ENCODE measurements at places on chromosomes 2 and 18. TPM values are rescaled to one million over a fixed set of nuclear protein-coding genes. Genes with fewer than 3 reads are reported as not detected.

HOXD10 gene
- not detected for total RNA-seq

FAM117B gene
- 44.6 TPM for total RNA-seq

DYNAP gene
- total RNA-seq: not detected

CDH7 gene
- total RNA-seq: 2.3 TPM

DOK6 gene
- 91.4 TPM for total RNA-seq

NPHP1 gene
- total RNA-seq: 4.4 TPM

LGALSL gene
- 53.7 TPM for total RNA-seq

VAMP5 gene
- total RNA-seq: 3.6 TPM

TDRD15 gene
- total RNA-seq: 3.0 TPM

AGAP1 gene
- 27.5 TPM for total RNA-seq

DNA sequence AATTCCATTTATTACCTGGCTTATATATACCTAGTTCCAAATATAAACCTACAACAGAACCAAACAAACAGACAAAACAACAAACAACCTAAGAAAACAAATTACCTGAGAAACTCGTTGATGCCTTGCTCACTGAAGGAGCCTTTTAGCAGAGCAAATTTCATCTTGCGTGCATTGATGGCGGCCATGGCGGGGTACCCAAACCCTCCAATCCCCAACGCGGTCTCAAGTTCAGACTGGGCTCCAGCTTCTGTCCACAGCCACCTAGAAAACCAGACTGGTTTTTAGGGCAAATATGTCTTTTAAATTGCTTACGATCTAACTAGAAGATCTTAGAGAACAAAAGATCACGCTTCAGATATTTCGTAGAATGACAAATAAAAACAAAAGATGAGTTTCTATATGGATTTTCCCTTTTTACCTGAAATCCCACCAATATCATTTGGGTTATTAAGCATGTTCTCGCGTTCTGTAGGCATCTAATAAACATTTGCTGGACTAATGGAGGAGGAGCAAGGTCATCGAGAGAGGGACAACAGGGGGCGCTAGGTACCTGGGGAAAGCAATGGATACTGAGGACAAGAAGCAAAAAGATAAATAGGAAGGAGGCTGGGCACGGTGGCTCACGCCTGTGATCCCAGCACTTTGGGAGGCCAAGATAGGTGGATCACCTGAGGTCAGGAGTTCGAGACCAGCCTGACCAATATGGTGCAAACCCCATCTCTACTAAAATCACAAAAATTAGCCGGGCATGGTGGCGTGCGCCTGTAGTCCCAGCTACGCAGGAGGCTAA, 25.2 kb downstream of the PDIA6 start:
- DNase-seq: no peak

GRCh38 chr18:65411061-65411460, 339.8 kb upstream of the CDH7 start:
- no peak for DNase-seq

GRCh38 chr2:240131296-240131695, 4.8 kb downstream of the COPS9 start:
- DNase-seq: no peak

- no peak for DNase-seq
Observed at GRCh38 chr18:46315161-46315560, 211.0 kb downstream of the HAUS1 start.

DNA sequence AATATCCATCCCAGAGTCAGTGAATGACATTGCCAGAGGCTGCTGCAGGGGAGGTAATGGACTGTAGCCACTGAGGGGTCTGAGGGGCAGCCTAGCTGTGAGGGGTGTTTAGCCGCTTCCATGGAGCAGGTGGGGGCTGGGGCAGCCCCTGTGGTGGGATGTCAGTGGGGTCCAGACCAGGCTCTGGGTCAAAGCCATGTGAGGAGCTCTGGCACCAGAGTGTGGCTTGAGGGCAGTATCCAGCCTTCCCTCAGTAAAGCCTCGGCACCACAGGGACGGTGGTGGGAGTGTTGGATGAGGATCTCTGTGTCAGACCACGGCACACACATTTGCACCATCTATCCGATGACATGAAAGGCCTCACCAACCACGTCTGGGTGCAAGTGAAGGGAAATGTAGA, 85.0 kb downstream of the INHBB start:
- no peak for DNase-seq

GRCh38 chr2:219111375-219112061, 49.1 kb downstream of the NHEJ1 start:
- DNase-seq: no peak

GRCh38 chr2:69765096-69765380, 23.1 kb downstream of the ANXA4 start:
- DNase-seq: no peak

GRCh38 chr2:42984081-42984480, 191.7 kb upstream of the HAAO start:
- no peak for DNase-seq

GRCh38 chr18:74040008-74040407, 107.6 kb downstream of the FBXO15 start:
- no peak for DNase-seq

DNA sequence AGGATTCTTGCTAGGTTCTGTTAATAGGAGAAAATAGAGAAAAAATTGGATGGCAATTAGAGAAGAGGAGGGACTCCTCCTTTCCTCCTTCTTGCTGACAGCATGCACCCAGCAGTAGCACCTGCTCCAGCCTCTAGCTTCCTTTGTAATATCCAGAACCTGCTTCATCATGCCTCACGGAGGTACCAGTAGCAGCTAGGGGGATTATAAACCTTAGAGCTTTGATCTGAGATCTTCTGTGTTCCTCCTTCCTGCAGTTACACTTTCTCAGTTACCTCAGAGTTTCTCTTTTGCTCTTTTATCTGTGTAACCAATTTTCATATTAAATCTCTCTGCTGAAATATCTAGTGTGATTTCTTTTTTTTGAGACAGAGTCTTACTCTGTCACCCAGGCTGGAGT, 16.6 kb downstream of the DPP4 start:
- DNase-seq: no peak

DNA sequence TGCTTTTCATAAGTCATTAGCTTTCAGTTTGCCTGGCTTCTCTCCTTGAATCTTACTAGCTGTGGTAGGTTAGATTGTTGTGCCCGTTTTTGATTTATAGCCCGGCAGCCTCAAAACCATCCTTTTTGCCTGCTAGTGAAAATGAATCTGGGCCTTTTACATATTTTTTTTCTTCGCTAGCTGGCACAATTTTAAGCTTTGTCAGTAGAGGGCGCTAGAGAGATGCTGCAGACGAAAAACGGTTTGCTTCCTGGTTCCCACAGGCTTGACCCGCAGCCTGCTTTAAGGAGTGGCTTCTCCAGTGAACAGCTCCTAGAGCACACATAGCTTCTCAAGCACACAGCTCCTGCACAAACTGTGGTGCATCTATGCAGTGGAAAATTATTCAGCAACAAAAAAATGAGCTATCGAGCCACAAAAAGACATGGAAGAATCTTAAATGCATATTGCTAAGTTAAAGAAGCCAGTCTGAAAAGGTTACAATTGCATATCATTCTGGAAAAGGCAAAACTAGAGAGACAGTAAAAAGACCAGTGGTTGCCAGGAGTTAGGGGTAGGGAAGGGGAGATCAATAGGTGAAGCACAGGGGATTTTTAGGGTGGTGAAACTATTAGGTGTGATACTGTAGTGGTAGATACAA, 47.9 kb downstream of the E2F6 start:
- no peak for DNase-seq

DNA sequence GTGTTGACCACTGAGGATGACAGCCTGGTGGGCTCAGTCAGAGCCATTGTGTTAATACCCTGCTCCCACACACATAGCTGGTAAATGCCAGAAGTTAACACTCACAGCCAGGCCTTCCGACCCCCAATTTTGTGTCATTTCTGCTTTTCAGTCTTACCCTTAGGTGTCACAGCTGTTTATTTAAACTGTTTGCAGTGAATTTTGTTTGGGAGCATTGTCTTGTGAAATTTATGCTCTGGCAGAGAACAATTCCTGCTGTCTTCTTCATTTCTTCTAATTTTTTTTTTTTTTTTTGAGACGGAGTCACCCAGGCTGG, 8.2 kb downstream of the LPIN1 start:
- no peak for DNase-seq

DNA sequence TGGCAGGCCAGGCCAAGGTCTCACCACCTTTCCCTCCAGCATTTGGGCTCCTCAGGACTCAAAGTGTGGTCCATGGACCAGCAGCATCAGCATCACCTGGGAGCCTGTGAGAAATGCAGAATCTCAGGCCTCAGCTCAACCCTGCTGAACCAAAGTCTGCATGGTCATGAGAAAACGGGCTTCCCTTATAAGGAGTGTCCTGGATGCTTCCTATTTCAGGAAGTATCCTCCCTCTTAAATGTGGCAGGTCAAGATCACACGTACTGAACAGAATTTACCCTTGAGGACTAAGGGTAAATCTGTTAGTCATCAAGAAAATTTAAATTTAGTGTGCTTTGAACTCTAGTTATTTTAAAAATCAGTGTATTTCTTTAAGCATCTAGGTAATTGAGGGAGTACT, 11.8 kb downstream of the CD8A start:
- DNase-seq: no peak

DNA sequence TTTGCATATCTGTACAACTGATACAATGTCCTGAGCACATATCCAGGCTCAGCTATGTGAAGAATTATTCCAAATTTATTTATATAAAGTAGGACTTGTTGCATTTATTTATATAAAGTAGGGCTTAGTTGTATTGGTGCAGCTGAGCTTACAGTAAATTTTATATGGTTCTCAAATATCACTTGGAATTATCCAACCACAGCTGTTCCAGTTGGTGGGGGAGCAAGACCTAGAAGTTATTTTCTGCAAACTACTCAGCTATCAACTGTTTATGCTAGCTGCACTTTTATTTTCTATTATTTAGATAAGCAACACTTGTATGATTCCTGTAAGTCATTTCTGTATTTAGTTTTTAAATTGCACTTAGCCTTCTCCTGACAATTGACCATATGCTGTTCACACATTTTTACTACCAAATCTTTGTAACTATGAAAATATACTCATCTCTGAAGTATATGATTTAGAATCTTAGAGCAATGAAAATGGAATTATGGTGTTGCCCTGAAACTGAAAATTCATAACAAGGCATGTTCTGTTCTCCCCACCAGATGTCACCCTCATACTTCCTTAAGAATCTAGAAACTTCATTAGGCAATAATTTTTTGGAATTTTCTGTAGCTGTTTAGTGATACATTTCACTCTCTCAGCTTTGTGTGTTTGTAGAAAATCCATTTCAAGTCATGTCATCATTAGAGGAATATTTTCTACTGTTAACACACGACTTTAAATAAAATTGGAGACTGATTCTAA, 157.0 kb upstream of the CBLN2 start:
- DNase-seq: no peak

GRCh38 chr2:43885132-43885632, 46.4 kb downstream of the ABCG8 start:
- DNase-seq: no peak

GRCh38 chr2:210687786-210688470, 131.5 kb downstream of the CPS1 start:
- no peak for DNase-seq

DNA sequence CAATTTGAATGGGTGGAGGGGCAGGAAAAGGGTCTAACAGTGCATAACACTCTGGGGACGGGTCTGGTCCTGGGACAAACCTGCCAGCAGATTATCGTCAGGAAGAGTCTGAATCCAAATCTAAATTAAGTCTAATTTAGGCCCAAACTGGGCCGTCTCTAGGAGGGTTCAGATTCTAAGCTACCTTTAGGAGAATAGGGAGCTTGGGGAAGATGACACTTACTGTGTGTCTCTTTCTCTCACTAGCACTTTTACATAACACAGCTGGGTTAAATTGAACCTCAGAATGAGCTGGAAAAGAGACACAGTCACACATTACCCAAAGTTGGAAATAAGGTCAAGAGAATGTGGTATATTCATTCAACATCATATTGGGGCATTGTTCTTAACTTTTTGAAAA, 228.8 kb downstream of the KCNH7 start:
- DNase-seq: no peak

- DNase-seq: no peak
Observed at GRCh38 chr18:49178736-49179135, 228.0 kb upstream of the SMAD7 start.

DNA sequence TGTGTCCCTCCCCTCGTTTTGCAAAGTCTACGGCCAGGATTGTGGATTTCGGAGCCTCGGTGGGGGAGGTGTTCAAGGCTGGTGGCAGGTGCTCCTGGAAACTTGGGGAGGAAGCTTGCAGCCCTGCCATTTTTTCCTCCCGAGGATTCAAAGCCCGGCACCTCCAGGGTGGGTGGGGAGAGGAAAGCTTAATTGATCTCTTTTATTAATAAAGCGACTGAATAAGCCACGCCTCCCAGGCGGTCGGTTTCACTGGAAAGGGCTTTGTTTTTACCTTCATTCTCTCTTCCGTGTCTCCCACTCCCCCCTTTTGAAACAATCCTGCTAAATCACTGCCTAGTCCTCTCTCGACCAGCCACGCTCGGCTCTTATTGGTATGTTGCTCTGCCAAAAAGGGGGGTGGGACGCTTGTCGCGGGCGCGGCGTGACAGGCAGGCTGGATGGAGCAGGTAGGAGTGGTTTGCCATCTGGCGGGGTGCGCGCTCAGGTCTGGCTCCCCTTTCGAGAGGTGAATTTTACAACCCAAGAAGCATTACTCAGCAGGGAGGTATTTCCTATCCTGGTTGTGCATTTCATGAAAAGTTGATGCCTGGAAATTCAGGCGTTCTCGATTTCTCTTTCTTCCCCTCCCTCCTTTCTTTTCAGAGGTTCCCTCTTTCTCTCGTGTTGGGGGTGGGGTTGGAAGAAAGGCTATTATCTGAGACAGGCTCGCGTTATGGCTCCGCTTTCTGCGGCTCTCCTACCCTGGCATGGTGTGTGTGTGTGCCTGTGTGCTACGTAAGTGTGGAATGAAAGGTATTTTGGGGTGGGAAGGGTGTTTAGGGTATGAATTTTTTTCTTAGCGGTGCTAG, 1.4 kb downstream of the NEDD4L start:
- DNase-seq: no peak

DNA sequence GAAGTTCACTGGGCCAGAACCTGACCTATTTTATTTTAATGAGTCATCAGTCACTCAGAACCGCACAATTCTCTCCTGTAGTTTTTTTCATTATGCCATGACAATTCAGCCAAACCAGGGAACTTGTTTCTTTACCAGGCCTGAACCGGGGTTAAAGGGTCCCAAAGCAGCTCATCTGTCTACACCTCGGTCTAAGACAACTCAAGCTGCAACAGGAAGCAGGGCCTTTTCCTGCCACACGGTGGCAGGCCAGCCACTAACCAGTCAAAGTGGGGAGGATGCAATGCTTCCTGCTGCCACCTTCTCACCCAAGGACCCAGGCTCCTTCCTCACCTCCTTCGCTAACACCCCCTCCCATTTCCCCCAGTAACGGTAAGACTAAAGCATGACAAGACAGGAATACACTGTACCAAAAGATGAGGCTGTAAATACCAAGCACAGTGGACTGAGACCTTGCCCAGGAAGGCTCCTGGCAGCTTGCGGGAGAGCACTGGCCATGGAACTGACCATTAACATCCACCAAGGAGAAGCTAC, 56.7 kb upstream of the ACKR3 start:
- no peak for DNase-seq

DNA sequence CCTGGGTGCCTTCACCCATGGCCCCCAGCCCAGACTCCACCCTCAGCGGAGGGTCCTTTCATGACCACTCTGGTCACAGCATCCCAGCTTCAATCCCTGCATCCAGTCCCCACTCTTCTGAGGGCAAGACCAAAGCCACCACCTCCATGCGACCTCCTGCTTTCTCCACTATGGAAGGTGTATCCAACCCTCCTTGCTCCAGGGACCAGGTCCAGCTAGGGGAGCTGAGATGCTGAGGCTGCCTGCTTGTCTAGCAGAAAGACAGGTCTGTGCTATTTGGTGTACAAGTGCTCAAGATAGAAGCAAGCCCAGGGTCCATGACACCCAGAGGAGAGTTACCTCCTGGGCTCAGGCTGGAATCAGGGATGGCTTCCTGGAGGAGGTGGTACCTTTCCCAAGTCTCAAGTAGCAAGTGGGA, 73.8 kb upstream of the RAB6C start:
- DNase-seq: no peak

All from occipital lobe (tissue), 3 donors.